T1000 (cell line): ENCODE measurements at places on chromosomes 7 and 10.

- DNase-seq, result peak; percentile 26
Observed at GRCh38 chr10:123135415-123136141, at the start of gene HMX3. TSS of gene HMX3 (plus strand) at chr10:123135970. CDS start at chr10:123136051, 81 bp downstream.

- DNase-seq, result no peak
Observed at GRCh38 chr10:74891053-74891452, 64.7 kb downstream of the KAT6B start.

DNA sequence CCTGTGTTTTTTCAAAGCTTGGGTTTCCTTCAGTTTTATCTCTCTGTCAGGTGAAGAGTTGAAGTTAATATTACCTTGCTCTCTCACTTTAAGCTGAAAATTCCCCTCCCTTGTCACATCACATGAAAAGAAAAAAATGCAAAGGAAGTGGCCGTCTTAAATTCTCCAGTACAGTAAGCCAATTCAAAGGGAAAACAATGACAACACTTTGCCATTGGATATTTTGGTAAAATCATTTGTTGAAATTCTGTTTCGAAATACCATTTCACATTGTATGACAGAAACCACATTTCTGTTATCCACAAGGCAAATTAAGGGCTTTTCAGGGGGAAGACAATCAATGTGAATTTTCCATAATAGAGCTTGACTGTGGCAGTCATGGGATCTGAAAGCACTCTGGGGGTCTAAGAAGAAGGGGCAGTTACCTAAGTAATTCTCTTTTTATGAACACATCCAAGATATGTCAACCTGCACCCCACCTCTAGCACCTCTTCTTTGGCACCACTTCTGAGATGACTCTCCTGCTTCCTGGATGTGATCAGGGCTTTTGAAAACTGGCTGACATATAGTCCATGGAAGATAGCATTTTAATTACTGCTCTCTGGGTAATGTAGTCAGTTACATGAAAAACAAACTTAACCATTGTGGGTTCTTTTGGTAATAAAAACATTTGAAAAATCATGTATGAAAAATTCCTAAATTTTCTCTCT is 63.8 kb downstream of the ENTPD1 start:
- DNase-seq, result no peak

DNA sequence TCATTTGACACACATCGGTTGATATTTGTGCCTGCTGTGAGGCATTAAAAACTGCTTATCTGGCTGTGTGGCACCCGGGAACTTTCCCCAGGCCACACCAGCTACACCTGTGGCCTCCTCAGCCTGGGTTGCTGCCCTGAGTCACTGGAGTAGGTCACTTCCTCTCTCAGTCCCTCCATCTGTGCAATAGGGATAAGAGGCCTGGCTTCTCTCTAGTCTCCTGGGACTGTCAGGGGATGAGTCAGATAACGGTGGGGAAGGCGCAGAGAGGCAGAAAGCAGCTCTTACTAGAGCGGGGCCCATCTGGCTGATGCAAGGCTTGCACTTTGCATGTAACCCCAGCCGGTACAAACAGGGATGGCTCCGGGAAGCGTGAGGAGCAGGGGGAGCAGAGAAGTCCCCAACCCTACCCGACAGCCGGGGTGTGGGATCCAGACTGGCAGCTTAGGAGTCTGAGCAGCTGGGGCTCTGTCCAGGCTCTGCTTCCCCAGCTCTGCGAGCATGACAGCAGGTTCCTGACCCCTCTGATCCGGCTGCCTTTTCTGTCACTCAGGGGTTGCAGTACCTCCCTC is 34.0 kb downstream of the DNAJB12 start:
- DNase-seq, result peak; percentile 92

DNA sequence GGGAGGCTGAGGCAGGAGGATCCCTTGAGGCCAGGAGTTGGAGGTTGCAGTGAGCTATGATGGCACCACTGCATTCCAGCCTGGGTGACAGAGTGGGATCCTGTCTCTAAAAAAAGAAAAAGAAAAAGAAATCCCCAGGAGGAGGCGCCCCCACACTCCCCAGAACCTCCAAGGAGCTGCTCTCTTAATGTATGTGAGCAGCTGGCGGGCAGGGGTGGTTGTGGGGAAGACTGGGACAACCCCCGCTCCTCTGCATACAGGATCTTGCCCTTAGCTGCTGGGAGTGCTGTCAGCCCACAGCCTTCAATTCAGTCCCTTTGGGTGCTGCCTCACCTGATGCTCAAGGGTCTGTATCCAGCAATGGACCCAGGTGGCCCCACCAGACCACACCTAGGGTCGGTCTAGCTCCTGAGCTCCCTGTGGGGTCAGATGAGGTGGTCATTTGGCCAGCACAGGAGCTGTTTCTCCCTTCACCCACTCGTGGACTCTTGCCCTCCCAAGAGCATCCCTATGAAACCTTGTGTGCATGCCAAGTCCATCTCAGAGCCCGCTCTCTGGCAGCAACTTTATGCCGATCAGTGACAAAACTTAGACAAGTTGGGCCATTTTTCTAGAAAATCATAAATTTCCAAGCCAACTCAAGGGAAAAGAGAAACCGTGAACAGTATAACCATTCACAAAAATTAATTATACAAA is 97.5 kb downstream of the CREM start:
- DNase-seq, result no peak

- no peak for DNase-seq
Observed at GRCh38 chr7:24283897-24284698, at the start of gene NPY. TSS of gene NPY (plus strand) at chr7:24284190. CDS start at chr7:24285241, 1,051 bp downstream.

DNA sequence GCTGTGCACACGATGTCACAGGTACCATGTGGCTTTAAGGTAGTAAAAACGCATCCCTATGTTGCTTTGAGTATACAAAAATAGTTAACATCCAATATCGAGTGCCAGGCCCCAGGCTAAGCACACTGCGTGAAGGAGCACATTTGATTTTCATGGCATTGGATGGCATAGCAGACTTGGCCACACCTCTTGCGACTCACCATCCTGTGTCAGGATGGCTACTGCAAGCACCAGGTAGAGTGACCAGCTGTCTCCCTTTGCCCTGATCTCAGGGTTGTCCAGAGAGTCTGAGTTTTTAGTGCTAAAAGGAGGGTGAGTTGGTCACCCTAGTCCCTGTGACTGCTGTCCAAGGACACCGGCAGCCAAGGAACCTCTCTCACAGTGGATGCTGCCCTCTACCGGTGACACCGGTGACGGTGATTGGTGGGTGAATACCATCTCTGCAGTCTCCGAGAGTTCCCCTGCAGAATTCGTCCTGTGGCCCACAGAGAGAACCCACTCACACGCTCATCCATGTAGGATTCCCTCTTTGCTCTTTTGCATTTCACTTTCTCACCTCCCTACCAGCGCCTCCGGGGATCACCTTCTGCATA is 76.1 kb downstream of the BICC1 start:
- no peak for DNase-seq

- DNase-seq, result no peak
Observed at GRCh38 chr10:122073508-122073907, 84.5 kb downstream of the TACC2 start.

DNA sequence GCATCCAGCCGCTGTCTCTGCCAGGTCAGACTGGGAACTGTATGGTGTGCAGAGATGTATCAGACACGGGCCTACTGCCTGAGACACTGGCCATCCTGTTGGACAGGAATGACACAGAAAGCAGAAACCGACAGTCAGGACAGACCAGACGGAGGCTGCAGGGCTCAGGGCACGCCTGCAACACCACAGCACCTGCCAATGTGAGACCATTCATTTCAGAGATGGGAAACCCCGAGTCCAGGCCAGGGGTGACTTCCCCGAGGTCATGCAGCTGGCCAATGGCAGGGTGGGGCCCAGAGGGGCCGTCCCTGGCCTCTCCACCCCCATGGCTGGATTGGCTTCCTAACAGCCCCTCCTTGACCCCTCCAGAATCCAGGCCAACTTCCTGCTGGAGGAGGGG is 34.7 kb downstream of the GRID1 start:
- no peak for DNase-seq

- DNase-seq, result peak; percentile 65
Observed at GRCh38 chr10:129971381-129972144, 7.5 kb upstream of the EBF3 start.

DNA sequence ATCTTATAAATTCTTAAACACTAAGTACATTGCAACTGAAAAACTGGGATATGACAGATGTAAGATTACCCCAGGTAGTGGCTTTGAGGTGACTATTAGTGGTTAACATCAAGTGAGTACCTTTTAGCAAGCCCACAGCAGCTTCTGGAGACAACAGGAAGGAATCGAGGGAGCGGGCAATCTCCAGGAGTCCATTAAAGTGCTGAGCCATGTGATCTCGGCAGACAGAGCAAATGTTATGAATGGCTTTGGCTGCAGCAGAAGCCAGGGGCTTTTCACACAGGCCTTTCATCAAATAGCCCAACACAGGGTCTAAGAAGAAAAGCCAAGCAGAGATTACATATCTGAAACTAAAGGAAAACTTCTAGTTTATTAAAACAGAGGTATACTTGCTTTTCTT is 48.9 kb downstream of the IRF5 start:
- DNase-seq, result no peak

DNA sequence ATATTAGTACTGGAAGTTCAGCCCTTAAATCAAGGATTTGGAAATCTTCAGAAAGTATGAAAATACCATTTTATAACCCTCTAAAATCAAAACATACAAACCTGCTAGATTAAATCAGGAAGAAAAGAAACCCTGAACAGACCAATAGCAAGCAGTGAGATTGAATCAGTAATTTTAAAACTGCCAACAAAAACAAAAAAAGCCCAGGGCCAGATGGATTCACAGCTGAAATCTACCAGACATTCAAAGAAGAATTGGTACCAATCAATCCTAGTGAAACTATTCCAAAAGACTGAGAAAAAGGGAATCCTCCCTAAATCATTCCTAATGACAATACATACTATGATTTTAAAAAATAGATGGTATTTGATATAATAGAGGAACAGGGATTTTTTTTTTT is 70.1 kb downstream of the MCU start:
- DNase-seq, result no peak

- no peak for DNase-seq
Observed at GRCh38 chr7:158849768-158850544, 6.4 kb upstream of the DYNC2I1 start.

DNA sequence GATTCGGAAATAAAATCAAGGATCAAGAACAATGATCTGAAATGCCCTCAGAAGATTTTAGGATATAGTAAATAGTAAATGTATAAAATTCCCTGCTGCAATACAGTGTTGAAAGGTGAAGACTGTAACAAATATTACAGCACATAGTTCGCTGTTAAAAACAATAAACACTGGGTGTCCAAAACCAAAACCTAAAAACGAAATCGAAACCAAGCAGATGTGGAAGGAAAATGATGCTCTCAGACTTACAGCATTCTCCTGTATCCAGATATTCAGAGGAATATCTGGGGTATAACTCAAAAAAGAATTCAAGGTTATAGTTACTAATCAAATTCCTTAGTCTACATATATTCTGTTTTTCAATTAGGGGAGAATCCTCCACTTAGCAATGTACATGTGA is 708.1 kb upstream of the PCDH15 start:
- DNase-seq, result no peak

GRCh38 chr7:127588697-127589482 is 679 bp downstream of the ARF5 start:
- no peak for DNase-seq

- DNase-seq, result no peak
Observed at GRCh38 chr7:140966561-140967233, 42.0 kb upstream of the BRAF start.
